CMK (cell line): ENCODE measurements at places on chromosomes 5 and 9.

GRCh38 chr5:9447691-9448090 is 98.2 kb downstream of the SEMA5A start:
- DNase-seq = no peak

DNA sequence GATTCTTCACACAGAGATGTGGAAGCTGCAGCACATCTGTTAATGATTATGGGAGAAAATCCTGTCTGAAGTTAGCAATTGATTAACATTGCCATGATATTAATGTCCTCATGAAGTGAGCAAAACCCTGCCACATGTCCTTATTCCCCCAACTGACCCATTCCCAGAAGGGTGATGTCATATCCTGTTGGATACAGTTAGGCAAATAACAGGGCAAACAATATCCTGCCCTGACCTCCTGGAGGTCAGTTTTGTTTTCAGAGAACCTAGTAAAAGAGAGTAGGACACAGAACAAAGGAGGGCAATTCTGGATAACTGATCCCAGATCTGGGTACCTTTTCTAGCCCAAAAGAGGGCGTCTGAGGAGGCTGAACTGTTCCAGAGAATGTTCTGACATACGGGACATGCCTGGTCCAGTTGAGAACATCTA is 11.0 kb downstream of the ABLIM3 start:
- DNase-seq = no peak

DNA sequence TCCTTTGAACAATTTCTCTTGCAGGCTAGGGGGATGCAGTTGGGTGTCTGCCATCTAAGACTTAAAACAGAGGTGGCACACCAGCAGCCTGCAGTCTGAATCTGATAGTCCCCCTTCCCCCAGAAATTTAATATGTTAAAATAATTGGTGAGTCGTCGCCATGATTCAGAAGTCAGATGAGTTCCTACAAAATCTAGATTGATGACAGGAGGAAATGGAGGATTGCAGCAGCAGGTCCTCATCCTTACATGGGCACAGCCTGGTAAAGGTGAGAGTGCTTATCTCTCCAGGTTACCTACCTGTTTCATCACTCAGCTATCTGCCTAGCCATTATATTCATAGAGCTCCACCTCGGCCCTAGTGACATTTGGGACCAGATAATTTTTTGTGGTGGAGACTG is 112.3 kb downstream of the PCSK1 start:
- DNase-seq = no peak

GRCh38 chr5:163509291-163509951 is 4.0 kb downstream of the MAT2B start:
- DNase-seq = no peak

DNA sequence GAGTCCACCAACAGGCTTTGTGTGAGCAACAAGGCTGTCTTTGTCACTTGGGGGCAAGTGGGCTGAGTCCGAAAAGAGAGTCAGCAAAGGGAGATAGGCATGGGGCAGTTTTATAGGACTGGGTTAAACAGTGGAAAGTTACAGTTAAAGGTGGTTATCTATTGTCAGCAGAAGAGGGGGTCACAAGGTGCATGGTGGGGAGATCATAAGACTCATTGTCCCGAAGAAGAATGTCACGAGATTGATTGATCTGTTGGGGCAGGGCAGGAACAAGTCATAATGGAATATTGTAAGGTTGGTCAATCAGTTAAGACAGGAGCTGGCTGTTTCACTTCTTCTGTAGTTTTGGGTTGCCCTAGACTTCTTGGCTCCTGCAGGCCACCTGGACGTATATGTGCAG is 7.6 kb upstream of the HMGCS1 start:
- DNase-seq = no peak

- DNase-seq = no peak
Measured at GRCh38 chr5:102511666-102512065, 12.9 kb upstream of the SLCO6A1 start.

DNA sequence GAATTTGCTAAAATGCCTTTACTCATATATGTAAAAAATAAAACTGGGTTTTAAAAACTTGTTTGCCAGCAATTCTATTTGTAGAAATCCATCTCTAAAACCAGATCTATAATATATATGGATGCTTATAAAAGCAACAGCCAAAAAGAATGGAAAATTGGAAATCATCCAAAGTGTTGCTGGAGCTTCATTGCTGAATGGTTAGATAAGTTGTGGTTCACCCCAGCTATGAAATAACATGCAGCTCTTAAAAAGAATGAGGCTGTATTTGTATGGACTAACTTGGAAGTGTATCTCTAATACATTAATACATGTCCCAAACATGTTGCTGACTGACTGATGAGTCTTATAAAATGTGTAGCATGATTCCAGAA is 76.2 kb downstream of the STK10 start:
- DNase-seq = no peak

- DNase-seq = no peak
Measured at GRCh38 chr5:172641359-172642050, 442 bp downstream of the NEURL1B start.

- no peak for DNase-seq
Measured at GRCh38 chr5:15783734-15784133, 283.8 kb downstream of the FBXL7 start.

GRCh38 chr9:113947941-113948340 is 71.8 kb downstream of the ZNF618 start:
- DNase-seq = no peak

DNA sequence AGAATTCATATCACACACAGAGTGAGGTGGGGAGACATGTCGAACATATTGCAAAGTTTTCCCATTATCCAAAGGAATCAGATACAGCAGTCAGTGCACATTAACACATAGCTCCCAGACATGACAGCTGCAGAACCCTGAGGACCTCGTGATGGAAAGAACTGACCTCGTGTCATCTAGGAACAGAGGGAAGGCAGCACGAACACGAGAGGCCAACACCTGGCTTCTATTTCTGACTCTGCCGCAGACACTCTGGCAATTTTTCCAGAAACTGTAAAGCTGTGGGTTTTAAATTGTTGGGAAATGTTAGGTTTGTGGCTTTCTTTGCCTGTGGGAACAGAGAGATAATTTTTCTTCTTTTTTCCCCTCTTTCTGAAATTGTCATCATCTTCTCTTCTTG is 315.0 kb upstream of the PIK3R1 start:
- DNase-seq = no peak

DNA sequence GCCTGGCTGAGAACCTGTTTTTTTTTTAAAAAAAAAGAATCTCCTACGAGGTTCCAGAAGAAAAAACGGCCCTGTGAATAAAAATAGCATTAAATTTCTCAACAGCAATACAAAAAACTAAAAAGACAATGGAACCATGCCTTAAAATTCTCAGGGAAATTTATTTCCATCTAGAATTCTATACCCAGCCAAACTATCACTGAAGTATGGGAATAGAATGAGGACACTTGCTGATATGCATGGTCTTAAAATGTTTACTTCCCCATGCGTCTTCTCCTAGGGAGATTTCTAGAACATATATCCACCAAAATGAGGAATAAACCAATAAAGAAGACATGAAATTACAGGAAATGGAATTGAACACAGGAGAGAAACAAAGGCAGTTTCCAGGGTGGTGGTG is 16.5 kb upstream of the NSMF start:
- DNase-seq = no peak

DNA sequence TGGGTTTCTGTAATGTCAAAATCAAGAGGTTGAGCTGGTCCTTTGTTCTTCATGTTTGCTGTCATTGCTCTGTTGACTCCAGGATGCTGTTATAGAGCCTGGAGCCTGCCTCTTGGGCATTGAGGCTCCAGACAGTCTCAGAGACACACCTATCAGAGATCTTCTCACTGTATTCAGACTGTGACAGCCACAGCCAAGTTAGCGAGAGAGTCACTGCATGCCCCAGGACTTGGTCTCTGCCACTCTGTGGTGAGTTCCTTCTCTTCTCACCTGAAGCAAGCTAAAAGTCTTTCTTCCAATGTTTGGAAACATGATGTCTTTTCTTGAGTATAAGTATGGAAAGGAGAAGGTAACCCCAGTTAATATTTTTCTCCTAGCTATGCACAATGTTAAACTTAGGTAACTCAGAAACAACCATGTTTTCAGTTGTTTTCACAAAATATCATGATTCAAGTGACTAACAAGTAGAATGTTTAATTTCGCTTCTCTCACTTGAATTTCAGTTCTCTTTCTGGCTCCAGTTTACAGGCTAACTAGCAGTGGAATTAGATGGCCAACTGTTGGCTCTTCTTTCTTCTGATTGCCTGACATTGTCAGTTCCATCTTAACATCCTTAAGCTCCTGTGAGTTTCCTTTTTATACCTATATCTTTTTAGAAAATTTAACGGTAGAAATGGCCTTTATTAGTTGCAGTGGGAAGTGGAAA is 20.6 kb upstream of the ZFYVE16 start:
- DNase-seq = no peak

DNA sequence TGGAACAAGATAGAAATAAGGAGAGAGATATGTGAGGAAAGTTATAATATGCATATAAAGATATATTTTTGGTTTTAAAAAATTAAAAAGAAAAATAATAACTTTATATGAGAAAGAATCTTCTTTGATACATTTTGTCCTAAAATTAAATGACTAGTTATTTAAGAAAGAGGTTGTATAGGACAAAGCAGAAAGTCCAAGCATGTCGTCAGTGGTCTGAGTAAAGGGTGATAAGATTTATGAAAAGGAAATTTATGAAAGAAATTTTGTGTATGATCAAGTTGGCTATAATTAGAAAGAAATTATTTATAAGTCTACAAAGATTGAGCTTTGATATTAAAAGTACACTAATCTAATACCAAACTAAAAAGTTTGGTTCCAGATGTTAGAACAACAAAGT is 32.0 kb downstream of the GTF3C4 start:
- DNase-seq = no peak

GRCh38 chr5:110048491-110048890 is 358.8 kb downstream of the MAN2A1 start:
- DNase-seq = no peak

- no peak for DNase-seq
Measured at GRCh38 chr5:65037831-65038815, 269.4 kb downstream of the CWC27 start.

GRCh38 chr5:34523387-34523726 is 132.8 kb upstream of the RAI14 start:
- no peak for DNase-seq

DNA sequence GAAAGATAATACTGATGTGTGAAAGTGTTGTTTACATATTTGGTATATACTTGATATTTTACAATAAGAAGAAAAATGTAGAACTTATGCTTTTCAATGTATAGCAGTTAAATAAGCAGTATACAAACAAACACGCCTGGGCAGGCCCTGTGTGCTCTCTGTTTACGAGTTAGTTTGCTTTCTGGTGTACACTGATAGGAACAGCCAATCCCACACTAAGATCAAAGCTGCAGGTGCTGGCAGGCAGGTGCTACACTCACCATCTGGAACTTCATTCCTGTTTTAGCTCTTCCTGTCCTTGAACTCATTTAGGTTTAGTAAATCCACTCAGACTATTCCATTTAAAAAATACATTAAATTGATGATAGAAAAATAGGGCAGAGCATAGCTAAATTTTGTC is 614.7 kb upstream of the ST8SIA4 start:
- DNase-seq = no peak

- no peak for DNase-seq
Measured at GRCh38 chr9:70607926-70608325, 193.5 kb upstream of the KLF9 start.

DNA sequence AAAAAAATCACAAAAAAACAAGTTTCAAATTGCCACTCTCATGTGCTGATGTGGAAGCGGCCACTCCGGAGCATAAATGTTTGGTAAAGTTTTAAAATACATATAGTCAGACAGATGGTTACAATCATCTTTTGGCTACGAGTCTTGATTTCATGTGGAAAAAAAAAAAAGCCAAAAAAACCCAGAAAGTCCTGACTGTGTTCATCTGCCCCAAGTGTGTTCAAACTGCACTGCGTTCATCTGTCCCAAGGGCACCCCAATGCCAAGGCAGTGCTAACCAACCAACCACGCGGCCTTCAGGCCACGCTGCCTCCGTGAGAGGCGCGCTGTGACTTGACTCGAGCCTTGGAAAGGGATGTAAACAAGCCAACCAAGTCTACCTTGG is 127.1 kb downstream of the MYO10 start:
- no peak for DNase-seq

GRCh38 chr9:86557063-86557766 is 203.0 kb upstream of the TUT7 start:
- no peak for DNase-seq

DNA sequence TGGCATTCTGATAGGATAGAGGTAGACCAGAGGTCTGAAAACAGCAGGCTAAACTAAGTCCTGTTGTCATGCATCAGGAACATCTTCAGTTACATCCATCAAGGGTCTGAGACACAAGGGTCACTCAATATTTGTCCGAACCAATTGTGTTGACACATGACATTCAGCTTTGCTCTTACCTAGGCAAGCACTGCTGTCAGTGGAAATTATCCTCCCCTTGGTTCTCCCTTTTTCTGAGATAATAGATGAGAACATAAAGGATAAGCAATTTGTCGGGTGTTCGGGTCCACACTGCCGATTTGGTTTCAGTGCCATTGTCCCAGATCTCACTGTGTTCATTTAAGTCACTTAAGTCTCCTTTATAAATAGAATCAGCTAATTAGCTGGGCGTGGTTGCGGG is 148.3 kb upstream of the MSX2 start:
- DNase-seq = no peak

GRCh38 chr5:33311893-33312292 is 128.9 kb upstream of the TARS1 start:
- no peak for DNase-seq

GRCh38 chr9:131752231-131752884 is 12.5 kb upstream of the RAPGEF1 start:
- no peak for DNase-seq

DNA sequence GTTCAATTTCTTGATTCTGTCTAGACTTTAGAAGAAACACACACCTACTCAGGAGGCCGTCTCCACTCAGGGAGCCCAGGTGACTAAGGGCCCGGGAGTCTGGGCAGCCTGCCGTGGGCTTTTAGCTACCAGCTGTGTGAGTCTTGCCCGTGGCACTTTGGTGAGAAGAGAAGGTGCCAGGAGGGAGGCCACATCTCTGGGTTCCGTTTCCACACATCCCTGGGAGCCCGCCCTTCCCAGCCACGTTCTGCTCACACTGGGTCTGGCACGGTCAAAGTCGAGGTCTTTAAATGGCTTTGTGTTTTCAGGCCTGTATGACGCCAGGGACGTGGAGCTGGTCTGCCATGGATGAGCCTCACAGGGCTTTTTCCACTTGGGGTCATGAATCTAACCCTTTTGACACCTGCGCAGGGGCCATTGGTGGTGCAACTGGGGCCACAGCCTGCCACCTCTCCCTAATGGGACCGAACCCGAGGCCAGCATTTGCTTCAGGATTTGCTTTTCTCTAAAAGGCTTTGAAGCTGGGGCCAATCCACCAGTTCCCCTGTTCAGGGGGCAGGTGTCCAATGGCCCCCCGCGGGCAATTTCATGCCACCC is 17.2 kb upstream of the FCN2 start:
- no peak for DNase-seq

DNA sequence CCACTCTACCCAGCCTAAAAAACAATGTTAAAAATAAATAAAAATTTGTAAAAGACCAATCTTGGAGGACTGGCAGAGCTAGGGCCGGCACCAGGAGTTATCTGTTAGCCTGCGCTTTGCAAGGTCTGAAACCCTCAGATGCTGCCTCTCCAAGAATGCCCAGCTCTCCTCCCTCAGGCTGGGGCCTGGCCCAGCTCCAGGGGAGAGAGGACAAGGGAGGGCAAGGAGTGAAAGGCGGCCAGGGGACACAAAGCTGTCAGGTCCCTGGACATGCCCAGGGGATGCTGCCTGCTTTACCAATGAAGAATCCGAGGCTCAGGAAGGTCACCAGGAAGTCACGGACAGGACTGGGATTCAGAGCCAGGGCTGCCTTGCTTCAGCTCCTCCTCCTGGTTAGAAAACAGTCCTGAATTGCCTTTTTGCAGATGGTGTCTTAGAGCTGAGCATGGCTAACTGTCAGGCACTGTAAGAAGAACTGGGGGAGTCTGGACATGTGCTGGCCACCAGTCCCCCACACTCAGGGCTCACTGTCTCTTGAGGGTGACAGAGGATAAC is 5.5 kb upstream of the N4BP3 start:
- DNase-seq = no peak
